Activated CD8-positive, alpha-beta memory T cell treated with anti-CD3 and anti-CD28 coated beads for 1 hour (primary cell): ENCODE measurements at places on chromosomes 1 and 21.

DNA sequence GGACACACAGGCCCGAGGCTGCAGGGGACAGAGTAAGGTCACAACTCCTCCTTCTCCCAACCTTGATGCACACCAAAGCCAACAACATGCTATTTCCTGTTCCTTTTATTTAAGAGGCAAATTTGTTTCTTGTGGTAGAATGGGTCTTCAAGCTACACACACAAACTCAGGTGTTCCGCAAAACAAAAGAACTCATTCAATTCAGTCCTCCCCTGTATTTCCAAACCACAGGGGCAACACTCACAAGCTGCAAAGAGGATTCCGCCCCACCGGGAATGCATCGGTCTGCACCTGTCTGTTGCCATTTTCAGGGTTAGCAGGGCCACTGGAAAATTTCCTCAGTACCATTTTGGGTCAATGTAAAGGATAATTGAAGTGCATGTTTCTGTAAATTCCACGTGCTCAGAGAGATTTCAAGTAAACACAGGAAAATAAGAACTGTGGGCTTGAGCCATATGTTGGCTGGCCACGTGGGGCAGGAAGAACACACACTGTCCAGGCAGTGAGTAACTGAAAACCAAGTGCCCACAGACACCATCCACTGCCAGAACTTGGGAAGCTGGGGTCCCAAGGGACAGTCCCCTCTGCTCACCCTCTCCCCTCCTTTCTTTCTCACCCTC is 145.2 kb upstream of the ERG start:
- no peak for DNase-seq

DNA sequence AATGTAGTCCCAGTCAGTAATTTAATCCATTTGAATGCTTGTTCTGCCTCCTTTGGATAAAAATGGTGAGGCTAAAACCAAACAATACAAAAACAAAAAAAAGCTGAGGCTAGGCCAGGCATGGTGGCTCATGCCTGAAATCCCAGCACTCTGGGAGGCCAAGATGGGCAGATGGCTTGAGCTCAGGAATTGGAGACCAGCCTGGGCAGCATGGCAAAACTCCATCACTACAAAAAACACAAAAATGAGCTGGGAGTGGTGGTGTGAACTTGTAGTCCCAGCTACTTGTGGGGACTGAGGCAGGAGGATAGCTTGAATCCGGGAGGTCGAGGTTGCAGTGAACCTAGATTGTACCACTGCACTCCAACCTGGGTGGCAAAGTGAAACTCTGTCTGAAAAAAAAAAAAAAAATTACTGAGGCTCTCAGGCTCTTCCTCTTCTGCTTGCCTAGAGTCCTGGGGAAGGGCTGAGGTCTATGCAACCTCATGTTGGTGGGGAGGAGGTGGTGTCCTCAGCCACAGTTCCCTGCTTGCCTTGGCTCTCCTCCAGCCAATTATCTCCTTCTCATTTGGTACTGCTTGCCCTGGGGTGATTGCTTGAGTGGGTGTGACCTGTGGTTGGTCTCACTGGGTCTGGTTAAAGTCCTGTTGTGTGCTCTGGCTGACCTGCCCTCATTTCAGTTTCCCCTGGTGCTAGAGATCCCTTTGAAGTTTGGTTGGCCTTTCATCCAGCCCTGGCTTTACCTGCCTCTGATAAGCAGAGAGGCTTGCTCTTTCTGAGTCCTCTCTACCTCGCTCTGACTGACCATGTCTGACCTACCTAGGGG is 20.9 kb downstream of the S1PR1 start:
- DNase-seq = no peak

DNA sequence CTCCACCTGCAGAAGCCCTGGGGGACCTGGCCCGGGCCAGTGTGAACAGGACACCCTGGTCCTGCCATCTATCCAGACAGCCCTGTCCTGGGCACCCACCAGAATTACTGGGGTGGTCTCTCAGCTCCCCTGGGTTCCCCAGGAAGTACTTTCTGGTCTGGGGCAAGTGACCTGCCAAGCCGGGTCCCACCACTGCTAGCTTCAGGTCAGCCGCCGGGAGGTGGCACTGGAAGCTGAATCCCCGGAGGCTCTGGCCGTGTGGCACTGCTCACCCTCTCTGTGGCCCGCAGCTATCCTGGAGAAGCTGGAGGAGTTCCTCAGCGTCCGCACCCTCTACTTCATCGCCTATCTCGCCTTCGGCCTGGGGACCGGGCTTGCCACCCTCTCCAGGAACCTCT is 21.3 kb downstream of the SLC45A1 start:
- no peak for DNase-seq

DNA sequence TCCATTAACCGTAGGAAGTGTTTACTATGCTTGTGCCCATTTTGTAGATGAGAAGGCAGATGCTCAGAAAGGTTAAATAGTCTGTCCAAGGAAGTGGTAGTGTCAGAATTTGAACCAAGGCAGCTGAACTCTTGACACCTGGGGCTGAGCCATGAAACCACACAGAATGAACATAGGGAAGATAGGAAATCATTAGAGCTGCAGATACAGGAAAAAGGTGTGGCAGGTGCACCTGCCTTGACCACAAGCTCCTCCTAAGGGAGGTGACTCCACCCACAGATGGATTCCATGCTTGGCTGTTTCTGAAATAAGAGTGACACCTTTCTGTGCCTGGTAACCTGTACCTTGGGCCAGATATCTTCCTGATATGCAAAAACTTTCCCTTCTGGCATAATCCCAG is 69.9 kb upstream of the IGSF21 start:
- no peak for DNase-seq

- DNase-seq = no peak
These were observed 829 bp downstream of the KCNE1 start for GRCh38 chr21:34511181-34511580.

DNA sequence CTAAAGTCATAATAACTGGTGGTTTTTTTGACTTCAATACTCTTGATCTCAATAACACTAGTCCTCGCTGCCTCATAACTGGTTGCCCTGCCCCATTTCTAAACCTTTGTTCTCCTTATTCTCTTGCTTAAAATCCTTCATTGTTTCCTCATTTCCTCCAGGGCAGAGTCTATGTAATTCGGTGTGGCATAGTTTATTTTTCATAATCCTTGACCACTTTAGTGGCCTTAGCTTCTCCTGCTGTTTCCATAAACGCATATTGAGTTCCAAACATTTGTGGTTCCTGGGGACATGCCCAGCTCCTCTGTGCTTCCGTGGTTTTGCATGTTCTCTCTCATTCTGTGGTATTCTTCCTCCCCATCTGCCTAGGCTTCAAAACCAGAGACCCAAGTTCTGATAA is 19.0 kb upstream of the TLCD4 start:
- DNase-seq = no peak
